Stomach (tissue), 19 donors: ENCODE measurements at places on chromosomes 7 and 10. TPM values are rescaled to one million over a fixed set of nuclear protein-coding genes. Genes with fewer than 3 reads are reported as not detected.

- H3K4me3 ChIP-seq = no peak overlapping the region
- DNase-seq = no peak
- no peaks in the 10 kb centered on the region for H3K36me3 ChIP-seq
- H3K27me3 ChIP-seq = no peaks in the 10 kb centered on the region
- no peaks in the 10 kb centered on the region for H3K4me1 ChIP-seq
These were observed 433.4 kb upstream of the NFE2L3 start for GRCh38 chr7:25718596-25718995.

DNA sequence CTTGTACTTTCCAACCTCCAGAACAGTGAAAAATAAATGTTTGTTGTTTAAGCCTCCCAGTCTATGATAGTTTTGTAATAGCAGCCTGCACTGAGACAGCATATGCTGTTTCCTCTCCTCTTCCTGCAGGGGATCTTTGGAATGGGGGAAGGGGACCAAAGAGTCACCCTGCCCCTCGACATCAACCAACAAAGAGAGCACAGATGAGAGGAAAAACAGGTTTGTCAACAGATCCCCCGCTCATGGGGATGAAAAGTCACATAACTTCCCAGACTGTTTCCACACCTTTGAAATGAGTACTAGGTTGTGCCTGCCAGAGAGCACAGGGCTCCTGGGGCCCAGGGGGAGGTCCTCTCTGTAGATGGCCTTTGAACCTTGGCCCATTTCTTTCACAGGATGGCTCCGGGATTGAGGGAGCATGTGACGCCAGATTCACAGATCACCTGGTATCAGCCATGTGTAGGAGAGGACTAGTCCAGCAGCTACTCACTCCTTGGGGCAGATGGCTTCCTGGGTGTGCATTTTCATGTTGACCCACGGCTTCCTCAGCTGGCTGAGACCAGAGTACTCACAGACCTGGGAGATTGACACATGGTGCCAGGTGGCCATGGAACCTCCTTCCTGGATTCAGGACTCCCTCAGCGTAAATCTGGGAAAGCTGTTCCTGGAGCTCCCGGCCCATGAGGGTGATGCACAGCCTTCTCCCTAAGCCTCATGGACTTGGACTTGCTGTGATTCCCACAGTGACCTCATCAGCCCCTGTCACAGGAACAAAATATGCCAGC is 125.6 kb downstream of the CXCL12 start:
- H3K4me3 ChIP-seq = no peak overlapping the region
- peaks cover 25% of the 10 kb centered on the region for H3K4me1 ChIP-seq

Gene MINDY4
- 1.6 TPM for polyA plus RNA-seq

DNA sequence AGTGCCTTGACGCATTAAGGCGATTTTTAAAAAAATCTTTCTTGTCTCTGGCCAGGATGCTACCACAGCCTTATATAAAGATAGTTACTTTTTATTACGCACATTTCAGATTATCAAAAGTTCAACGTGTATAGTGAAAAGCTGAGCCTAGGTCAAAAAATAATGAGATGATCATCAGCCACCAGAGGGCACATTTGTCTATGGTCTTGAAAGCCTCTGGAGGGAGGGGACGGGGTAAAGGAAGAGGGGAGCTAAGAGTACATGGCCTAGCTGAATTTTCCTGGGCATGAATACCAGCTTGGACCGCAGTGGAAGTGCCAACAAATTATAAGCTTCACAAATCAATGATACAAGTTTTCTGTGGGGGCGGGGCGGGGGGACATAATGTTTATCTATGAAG is 285.9 kb upstream of the SMIM30 start:
- H3K4me1 ChIP-seq = no peaks in the 10 kb centered on the region
- no peak overlapping the region for H3K27ac ChIP-seq
- DNase-seq = no peak
- no peak overlapping the region for H3K4me3 ChIP-seq
- H3K36me3 ChIP-seq = no peaks in the 10 kb centered on the region
- no peaks in the 10 kb centered on the region for H3K27me3 ChIP-seq

GRCh38 chr7:151393031-151393977 is 16.5 kb downstream of the WDR86 start:
- H3K27me3 ChIP-seq = no peaks in the 10 kb centered on the region
- no peaks in the 10 kb centered on the region for H3K4me1 ChIP-seq
- no peak for DNase-seq
- H3K36me3 ChIP-seq = no peaks in the 10 kb centered on the region

DNA sequence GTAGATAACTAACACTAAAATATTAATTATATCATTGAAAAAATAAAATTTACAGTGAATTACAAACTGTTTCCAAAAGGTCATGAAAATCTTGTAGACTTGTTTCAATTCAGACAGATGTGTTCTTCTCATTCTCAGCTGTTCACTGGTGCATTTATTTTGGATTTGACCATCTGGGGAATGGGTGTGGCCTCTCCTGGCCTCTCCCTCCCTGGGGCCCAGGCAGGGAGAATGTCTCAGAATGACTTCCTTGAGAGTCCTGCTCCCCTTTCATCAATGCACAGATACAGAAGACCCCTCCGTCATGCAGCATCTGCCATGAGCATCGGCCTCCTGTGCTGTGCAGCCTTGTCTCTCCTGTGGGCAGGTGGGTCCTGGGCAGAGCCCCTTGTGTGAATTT is 192.8 kb upstream of the PRSS58 start:
- no peaks in the 10 kb centered on the region for H3K36me3 ChIP-seq
- no peak overlapping the region for H3K27ac ChIP-seq
- no peak overlapping the region for H3K4me3 ChIP-seq
- H3K27me3 ChIP-seq = peaks cover 13% of the 10 kb centered on the region
- H3K4me1 ChIP-seq = no peaks in the 10 kb centered on the region

DNA sequence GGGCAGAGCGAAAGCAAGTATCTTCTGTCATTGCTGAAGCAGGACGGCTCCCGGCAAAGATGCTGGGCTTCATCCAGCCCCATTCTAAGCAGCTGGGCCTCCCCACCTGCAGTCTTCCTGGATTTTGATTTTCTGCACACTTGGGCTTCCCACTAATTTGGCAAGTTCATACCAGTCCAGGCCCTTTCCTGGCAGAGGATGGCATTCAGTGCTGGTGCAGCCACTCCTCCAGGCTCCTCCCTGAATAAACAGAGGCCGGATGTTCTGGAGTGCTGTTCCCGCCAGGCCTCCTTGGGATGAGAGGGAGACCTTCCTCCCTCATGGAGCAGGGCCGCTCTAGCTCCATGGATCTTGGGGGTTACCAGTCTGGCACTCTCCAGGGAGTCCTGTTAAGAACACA is 3.4 kb downstream of the BAG3 start:
- peak overlapping the region; percentile 40 for H3K27ac ChIP-seq
- H3K4me3 ChIP-seq = peak overlapping the region; percentile 85
- peaks cover 80% of the 10 kb centered on the region for H3K4me1 ChIP-seq
- H3K36me3 ChIP-seq = peaks cover 3% of the 10 kb centered on the region
- H3K27me3 ChIP-seq = no peaks in the 10 kb centered on the region

Gene PRR15
- polyA plus RNA-seq = 10.6 TPM

- peak overlapping the region; percentile 70 for H3K27ac ChIP-seq
- H3K36me3 ChIP-seq = no peaks in the 10 kb centered on the region
- H3K4me3 ChIP-seq = peak overlapping the region; percentile 56
- peak; percentile 26 for DNase-seq
- no peaks in the 10 kb centered on the region for H3K27me3 ChIP-seq
- H3K4me1 ChIP-seq = peaks cover 15% of the 10 kb centered on the region
These were observed 1.3 kb downstream of the THSD7A start for GRCh38 chr7:11830582-11831155.

DNA sequence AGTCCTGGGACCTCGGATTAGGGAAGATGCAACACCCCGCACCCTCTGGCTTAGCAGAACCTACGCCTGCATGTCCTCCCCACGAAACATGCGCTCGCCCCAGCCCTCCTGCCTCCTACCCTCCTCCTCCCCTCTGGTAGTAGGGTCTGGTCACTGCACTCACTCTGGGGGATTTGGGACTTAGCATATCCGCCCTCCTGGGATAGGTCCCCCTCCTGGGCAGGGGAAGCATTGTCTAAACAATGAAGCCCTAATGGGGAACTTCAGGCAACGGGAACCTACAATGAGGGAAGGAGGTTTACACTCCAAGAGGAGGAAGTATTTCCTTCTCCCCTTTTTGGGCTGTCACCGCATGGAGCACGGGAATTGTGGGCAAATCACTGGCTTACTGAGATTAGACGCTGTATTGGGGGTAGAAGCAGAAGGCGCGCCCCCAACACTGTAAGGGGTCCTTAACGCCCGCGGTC is 892 bp downstream of the CRHR2 start:
- H3K4me1 ChIP-seq = peaks cover 10% of the 10 kb centered on the region
- peaks cover 11% of the 10 kb centered on the region for H3K27me3 ChIP-seq
- H3K36me3 ChIP-seq = no peaks in the 10 kb centered on the region
- DNase-seq = no peak

DNA sequence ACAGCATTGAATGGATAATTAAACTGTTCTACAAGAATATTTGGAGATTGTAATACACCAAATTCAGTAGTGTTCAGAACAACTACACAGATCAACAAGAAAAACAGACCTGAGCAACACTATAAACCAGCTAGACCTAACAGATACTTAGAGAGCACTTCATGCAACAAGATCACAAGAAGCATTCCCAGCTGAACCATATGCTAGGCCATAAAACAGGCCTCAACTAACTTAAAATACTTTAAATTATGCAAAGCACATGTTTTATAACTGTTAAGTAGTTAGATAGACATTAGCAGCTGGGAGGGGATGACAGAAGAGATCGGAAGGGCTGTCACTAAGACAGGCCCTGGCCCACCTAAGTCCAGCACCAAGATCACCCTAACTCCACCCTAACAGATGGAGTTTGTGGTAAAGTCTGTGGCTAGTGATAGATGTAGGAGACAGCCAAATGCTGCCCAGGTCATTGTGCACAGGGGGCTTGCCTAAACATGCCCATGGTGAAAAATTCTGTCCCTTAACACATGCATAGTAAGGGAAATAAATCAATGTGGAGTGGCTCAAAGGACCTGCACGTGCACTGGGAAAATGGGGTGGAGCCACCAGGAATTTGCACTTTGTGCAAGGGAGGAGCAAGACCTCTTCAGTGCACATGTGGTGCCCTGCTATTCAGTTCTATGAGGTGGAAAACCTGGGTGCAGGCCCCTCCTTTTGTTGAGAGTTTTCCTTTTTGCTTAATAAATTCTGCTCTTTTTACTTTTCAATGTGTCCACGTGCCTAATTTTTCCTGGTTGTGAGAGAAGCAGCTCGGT is 567.8 kb upstream of the NRG3 start:
- H3K27ac ChIP-seq = no peak overlapping the region
- no peaks in the 10 kb centered on the region for H3K36me3 ChIP-seq
- H3K4me1 ChIP-seq = no peaks in the 10 kb centered on the region
- no peak overlapping the region for H3K4me3 ChIP-seq

DNA sequence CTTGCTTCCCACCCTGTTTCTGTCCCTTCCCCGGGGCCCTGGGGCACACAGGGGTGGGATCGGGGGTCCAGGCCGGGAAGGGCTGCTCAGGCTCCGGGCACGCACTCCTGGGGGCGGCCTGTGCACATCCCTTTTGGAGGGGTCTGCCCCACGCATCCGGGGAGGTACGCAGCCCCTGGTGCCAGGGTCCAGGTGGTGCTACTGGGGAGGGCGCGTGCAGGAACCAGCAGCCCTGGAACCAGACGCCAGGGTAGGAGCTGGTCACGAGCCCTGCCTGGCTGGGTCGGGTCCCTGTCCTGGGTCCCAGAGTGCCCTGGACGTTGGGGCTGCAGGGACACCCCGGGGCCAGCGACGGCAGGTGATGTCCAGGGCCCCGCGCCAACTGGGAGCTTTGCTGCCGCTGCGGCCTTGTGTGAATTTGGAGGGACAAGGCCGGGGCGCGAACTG is 53.4 kb downstream of the GLRX3 start:
- no peaks in the 10 kb centered on the region for H3K27me3 ChIP-seq
- no peak overlapping the region for H3K27ac ChIP-seq
- H3K4me1 ChIP-seq = no peaks in the 10 kb centered on the region
- no peak overlapping the region for H3K4me3 ChIP-seq
- peaks cover 29% of the 10 kb centered on the region for H3K36me3 ChIP-seq

GRCh38 chr10:111107023-111107422 is 30.2 kb downstream of the ADRA2A start:
- H3K4me3 ChIP-seq = no peak overlapping the region
- H3K4me1 ChIP-seq = peaks cover 4% of the 10 kb centered on the region
- no peaks in the 10 kb centered on the region for H3K36me3 ChIP-seq
- H3K27ac ChIP-seq = no peak overlapping the region

GRCh38 chr10:94402843-94403379 is 570 bp downstream of the TBC1D12 start:
- H3K4me3 ChIP-seq = peak overlapping the region; percentile 71
- peak; percentile 79 for DNase-seq
- no peaks in the 10 kb centered on the region for H3K36me3 ChIP-seq
- peaks cover 35% of the 10 kb centered on the region for H3K4me1 ChIP-seq

Gene FAM185A
- 5.7 TPM for polyA plus RNA-seq

DNA sequence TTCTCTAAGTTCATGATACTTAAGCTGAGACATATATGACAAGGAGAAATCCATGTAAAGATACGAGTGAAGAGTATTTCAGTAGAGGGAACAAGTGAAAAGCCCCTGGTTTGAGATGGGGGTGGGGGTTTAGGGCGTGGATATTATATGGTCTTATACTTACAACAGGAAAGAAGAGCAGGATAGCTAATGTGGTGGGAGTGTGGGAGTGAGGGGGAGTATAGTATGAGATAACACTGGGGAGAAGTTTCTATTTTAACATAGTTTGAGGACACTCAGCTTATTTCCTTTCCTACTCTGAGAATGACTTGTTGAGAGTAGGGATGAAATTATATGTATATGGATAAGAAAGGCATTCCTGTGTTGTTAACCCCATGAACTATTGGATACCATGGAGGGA is 36.5 kb downstream of the MCU start:
- peaks cover 38% of the 10 kb centered on the region for H3K4me1 ChIP-seq
- DNase-seq = no peak
- no peaks in the 10 kb centered on the region for H3K27me3 ChIP-seq
- H3K4me3 ChIP-seq = no peak overlapping the region
- no peak overlapping the region for H3K27ac ChIP-seq

Gene PDE1C
- polyA plus RNA-seq = 4.1 TPM

- H3K4me3 ChIP-seq = no peak overlapping the region
- H3K36me3 ChIP-seq = peaks cover 10% of the 10 kb centered on the region
- no peak for DNase-seq
- H3K4me1 ChIP-seq = peaks cover 4% of the 10 kb centered on the region
- no peaks in the 10 kb centered on the region for H3K27me3 ChIP-seq
These were observed 13.6 kb downstream of the POR start for GRCh38 chr7:75928568-75928914.

DNA sequence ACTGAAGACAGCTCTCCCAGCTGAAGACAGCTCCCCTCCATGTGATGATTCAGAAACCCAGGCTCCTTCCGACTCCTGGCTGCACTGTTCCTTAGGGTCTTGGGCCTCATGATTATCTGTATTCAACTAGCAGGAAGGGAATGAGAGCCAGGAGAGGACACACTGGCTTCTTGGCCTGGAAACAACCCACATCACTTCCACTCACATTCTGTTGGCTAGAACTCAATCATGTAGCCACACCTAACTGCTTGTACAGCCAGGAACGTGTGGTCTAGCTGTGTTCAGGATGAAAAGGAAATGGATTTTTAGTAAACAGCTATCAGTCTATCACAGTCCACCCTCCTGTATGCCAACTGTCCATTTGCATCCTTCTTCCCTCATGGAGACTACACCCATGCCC is 30.5 kb upstream of the XPNPEP1 start:
- H3K4me1 ChIP-seq = peaks cover 4% of the 10 kb centered on the region
- H3K27ac ChIP-seq = no peak overlapping the region
- H3K36me3 ChIP-seq = no peaks in the 10 kb centered on the region
- no peak for DNase-seq
